ENCODE measurements at places on chromosomes 1 and 21.

DNA sequence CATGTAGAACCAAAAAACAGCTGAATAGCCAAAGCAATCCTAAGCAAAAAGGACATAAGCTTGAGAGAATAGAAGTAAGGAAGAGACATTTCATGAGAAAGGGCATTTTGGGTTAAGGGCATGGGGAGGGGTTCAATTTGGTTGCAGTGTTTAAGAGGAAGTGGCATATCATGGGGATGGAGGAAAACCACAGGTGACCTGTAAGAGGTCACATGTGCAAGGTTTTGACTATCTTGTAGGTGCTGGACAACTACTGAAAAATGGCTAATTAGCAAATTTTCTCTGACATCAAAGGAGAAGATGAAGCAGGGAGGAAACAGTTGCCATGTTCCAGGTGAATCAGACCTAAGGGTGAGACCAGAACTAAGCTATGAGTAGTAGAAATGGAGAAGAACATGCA, 31.3 kb upstream of the ROR1 start:
- no peak for DNase-seq

DNA sequence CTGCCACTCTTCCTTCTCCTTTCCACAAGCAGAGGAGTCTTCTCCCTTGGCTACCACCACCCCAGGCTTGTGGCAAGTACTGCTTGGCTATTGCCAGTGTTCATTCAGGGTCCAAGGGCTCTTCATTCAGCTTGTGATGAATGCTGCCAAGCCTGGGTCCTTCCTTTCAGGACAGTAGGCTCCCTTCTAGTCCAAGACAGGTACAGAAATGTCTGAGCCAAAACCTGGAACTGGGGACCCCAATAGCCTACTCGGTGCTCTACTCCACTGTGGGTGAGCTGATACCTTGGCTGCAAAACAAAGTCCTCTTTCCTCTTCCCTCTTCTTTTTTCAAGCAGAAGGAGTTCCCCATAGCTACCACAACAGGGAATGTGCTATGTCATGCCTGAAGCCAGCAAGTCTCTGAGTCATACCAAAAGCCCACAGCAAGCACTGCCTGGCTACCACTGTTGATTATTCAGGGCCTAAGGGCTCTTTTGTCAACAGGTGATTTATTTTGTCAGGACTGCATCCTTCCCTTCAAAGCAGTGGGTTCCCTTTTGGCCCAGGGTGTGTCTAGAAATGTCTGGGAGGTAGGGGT, 268.9 kb downstream of the HHAT start:
- no peak for DNase-seq

DNA sequence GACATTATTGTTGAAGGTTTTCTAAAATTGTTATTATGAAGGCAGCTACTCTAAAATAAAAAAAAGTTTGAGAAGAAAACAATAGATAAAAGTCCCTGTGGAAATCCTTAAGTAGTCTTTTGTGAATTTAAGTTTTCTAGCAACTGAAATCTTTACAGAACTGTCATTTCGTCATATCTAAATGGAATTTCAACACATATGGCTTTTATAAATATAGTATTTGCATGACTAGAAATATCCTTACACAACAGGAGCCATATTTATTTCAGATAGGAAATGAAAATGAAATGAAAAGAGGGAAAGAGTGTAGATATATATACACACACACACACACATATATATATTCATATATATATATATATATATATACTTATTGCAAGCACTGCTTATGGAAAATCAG, 204.7 kb upstream of the RGS18 start:
- no peak for DNase-seq

DNA sequence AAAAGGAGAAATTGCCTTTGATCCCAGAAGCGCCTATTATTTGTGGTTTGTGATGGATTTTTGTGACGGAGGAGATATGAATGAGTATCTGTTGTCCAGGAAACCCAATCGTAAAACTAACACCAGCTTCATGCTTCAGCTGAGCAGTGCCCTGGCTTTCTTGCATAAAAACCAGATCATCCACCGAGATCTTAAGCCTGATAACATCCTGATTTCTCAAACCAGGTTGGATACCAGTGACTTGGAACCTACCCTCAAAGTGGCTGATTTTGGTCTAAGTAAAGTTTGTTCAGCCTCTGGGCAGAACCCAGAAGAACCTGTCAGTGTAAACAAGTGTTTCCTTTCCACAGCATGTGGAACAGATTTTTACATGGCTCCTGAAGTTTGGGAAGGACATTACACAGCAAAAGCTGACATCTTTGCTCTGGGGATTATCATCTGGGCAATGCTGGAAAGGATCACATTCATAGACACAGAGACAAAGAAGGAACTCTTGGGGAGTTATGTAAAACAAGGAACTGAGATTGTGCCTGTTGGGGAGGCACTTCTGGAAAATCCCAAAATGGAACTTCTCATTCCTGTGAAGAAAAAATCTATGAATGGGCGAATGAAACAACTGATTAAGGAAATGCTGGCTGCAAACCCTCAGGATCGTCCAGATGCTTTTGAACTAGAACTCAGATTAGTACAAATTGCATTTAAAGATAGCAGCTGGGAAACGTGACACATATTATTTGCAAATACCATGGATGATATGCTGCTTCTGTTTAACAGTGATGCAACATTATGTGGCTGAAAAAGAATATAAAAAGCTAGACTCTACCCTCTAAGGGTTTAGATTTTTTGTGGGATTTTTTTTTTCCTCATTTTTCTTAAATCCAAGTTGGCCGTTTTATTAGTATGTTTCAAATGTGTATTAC, 10.5 kb downstream of the PDIK1L start:
- no peak for DNase-seq

DNA sequence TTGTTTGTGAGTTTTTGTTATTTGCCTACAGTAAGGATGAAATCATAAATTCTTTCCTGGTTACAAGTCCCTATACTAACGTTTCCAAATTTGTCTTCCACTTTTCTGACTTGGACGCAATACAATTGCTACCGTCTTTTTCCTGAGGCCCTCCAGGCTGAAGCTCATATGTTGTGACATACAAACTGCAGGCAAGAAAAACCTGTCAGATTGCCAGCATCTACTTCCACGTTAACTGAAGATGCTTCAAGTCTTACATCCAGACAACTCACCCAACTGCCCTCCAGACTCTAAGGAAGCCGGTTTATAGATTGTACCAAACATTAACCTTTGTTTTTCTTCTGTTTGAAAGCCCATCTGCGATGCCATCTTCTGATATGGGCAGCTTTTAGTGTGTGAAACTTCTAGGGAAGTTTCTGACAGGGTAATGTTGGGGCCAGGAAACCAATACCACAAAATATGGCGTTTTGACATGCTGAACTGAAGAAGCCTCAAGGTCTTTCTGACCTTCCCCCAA, 21.4 kb upstream of the RNF11 start:
- DNase-seq = no peak

GRCh38 chr1:87629673-87630072, 301.0 kb downstream of the LMO4 start:
- no peak for DNase-seq

GRCh38 chr1:31759298-31760023, 4.7 kb downstream of the ADGRB2 start:
- no peak for DNase-seq

GRCh38 chr1:201964261-201964660, 9.0 kb downstream of the TIMM17A start:
- DNase-seq = no peak

DNA sequence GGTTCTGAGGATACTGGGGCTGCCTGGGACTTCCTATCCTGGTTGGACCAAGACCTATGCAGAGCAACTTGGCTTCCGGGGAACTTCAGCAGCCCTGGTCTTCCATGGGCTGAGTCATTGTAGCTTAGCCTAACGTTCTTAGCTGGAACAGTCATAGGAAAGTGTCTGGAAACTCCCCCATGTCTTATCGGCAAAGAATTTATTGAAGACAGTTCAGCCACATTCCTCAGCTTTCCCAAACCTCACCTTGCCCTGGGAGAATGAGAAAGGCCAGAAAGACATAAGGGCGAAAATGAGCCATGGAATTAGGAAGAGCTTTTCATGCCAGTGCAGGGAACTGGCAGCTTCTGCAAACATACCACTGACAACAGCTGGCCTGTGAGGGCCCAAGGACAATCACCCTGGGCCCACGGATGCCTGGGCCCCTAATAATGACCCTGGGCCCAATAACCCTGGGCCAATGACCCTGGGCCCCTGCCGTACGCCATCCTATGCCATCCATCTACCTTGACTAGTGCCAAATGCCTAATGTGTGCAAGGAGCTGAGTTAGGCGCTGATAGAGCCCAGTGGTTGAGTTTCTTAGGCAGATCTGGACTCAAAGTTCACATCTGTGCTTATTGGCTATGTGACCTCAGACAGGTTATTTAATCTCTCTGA, 114.4 kb upstream of the GADD45A start:
- DNase-seq = no peak

- DNase-seq = no peak
These were observed 11.5 kb upstream of the NEXN start for GRCh38 chr1:77876884-77877283.

DNA sequence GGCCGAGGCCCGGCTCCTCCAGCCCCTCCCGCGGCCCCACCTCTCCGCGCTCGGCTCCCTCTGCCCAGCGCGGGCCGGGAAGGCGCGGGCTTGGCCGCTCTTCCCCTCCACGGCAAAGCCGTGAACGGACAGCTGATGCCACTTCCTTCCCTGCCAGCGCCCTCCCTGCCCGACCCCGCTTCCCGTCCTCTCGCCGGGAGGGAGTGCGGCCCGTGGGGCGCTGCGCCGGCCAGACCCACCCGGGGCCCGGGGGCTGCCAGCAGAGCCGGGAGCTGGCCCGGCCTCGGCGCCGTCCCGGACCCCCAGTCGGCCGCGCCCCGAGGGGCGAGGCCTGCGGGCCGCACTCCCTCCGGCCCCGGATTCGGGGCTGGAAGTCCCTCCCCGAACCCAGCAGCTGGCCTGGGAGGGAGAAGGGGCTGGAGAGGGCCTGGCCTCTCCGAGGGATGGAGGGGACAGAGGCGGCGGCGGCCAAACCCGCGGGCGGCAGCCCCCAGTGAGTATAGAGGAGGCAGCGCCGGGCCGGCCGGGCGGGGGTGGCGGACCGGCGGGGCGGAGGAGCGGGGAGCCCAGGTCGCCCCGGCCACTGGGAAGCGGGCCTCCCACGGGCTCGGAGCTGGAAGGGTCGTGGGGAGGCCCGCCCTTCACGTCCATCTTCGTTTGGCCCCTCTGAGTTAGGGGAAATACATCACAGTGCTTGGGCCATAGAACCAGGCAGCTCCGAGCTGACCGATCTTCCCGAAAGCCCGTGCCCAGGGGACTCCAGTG, at the start of gene KIAA1614:
Gene KIAA1614, plus strand, starts transcription at position 97 of the 765 bp plus-strand sequence. Its CDS starts 347 bp downstream, at position 444.
- peak; percentile 41 for DNase-seq

- DNase-seq = no peak
These were observed 6.1 kb downstream of the SORT1 start for GRCh38 chr1:109391626-109392025.

DNA sequence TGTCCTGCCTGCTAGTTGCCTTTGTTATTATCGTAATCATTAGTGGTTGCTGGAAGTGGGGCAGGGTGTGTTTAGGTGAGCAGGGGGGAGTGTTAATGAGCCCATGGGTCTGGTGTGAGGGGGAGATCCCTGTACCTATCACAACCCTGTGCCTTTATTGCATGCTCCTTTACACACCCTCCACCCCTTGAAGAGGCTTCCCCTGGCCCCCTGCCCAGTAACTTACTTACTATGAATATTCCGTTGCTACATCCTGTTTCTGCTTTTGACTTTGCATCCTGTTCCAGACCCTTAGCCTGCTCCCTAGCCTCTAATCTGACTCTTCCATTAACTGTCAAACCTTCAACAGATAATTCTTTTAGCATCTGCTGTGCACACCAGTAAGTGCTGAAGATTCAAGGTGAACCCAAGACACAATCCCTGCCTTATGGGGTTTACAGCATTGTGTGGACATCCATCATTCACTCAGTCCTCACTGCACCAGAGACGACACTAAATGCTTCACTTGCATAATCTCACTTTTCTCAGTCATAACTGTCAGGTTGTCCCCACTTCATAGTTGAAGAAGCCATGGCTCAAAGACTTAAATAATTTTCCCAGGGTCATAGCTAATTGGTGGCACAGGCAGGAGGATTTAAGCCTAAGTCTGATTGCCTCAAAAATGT, 47.9 kb downstream of the CDC7 start:
- no peak for DNase-seq

DNA sequence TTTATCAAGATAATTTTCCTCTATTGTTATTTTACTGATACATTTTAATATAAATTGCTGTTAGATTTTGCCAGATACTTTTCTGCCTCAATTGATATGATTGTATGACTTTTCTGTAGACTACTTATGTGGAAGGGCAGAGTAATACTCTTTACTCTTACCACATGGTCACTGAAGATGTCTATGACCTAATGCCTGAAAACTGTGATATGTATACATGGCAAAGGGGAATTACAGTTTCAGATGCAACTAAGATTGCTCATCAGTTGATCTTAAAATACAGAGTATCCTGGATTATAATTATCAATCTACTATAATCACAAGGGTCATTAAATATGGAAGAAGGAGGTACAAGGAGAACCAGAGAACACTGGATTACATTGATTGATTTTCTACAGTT, 1528.0 kb downstream of the BRINP3 start:
- DNase-seq = no peak

- no peak for DNase-seq
These were observed 263.5 kb downstream of the SETD4 start for GRCh38 chr21:35796844-35797243.

DNA sequence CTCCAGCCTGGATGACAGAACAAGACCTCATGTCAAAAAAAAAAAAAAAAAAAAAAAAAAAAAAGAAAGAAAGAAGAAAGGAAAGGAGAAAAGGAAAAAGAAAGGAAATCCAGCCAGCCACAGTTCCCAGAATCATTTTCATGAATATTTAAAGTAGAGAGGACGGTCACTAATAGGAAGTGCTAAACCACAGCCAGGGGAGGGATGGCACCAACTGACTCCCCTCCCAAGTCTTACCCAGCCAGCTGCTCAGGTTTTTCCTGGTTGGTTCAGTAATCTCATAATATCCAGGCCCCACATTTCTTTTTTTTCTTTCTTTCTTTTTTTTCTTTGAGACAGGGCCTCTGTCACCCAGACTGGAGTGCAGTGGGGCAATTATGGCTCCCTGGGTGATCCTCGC, 63.9 kb upstream of the AK4 start:
- no peak for DNase-seq
